Activated naive CD8-positive, alpha-beta T cell treated with anti-CD3 and anti-CD28 coated beads, Interleukin-2, amount 10 ng/mL, durations not matched to agents 7 days and 5 days (primary cell): ENCODE measurements at places on chromosomes 3 and 15. TPM values are rescaled to one million over a fixed set of nuclear protein-coding genes. Genes with fewer than 3 reads are reported as not detected.

The OR5K2 gene
- not detected for total RNA-seq

The CELSR3 gene
- 16.2 TPM for total RNA-seq

The SLC12A8 gene
- total RNA-seq, result 0.47 TPM

The GOLGA8S gene
- 1.3 TPM for total RNA-seq

The ALG1L2 gene
- 2.7 TPM for total RNA-seq

The NRROS gene
- total RNA-seq, result 17.0 TPM

DNA sequence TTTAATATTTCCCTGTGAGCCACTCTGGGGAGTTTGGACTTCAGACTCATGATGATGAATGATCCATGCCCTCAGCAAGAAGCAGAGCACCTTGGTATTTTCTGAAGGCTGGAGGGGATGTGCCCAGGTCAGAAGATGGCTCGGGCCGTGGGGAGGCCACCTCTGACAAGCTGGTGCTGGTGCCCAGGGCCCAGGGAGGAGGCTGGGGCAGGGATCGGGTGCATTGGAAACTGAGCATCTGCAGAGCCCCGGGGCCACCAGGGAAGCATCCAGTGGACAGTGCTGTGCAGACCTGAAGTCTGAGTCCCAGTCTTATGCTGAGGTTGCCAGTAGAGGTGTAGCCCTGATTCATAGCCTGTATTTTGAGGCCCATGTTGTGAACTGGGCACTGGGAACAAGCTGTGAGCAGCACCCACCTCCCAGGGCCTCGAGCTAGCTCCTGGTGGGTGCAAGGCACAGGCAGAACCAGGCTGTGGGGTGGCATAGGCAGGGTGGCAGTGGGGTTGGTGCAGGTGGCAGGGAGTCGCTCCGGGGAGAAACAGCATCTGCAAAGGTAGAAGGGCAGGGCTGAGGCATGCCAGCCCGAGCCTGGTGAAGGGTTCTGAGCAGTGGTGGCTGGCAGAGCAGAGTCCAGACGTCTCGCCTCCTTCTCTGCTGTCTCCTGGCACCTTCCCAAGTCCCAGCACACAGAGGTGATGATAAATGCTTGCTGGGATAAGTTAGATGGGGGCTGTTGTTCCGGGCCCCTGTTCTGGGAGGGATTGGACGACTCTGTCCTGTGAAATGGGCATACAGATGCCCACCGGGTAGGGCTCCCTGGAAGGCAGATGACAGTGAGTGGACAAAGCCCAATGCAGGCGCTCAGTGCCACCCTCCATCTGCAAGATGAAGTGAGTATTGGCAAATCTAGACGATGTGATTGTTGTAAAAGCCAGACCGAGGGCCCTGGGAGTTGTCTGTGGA, 10.6 kb downstream of the DNAJB8 start:
- DNase-seq, result no peak
- peaks cover 2% of the 10 kb centered on the region for H3K4me1 ChIP-seq
- H3K27me3 ChIP-seq, result peaks cover 25% of the 10 kb centered on the region
- H3K36me3 ChIP-seq, result no peaks in the 10 kb centered on the region

GRCh38 chr3:53921296-53921695, 29.6 kb upstream of the SELENOK start:
- H3K4me1 ChIP-seq, result no peaks in the 10 kb centered on the region
- H3K27ac ChIP-seq, result no peak overlapping the region
- H3K27me3 ChIP-seq, result peaks cover 31% of the 10 kb centered on the region
- H3K36me3 ChIP-seq, result no peaks in the 10 kb centered on the region

DNA sequence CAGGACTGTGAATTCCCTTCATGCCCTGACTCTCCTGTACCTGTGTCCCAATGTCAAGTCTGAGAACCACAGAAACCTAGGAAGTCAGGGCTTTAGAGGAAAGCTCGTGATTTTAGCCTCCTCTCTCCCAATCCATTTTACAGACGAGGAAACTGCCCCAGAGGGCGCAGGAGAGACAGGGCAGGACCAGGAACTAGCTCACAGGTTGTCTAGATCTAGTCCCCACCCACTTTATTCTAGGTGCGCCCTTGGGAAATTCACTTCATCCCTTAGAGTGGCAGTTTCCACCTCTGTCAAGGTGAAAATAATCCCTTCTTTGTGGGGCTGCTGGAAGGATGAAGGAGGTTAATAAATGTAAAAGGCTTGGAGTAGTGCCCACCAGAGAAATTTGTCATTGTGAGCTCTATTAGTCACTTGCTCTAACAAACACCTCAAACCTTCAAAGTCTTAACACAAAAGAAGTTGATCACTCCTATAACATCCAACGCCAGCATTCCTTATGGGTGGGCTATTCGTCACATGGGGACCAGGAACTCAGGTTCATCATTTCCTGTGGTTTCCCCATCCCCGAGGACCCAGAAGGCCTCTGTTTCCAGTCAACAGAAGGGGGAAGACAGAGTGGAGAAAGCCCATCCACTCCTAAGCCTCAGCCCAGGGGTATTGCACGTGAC, 282.3 kb downstream of the XXYLT1 start:
- no peaks in the 10 kb centered on the region for H3K36me3 ChIP-seq
- H3K27ac ChIP-seq, result no peak overlapping the region
- H3K4me3 ChIP-seq, result no peak overlapping the region
- DNase-seq, result no peak
- no peaks in the 10 kb centered on the region for H3K4me1 ChIP-seq

DNA sequence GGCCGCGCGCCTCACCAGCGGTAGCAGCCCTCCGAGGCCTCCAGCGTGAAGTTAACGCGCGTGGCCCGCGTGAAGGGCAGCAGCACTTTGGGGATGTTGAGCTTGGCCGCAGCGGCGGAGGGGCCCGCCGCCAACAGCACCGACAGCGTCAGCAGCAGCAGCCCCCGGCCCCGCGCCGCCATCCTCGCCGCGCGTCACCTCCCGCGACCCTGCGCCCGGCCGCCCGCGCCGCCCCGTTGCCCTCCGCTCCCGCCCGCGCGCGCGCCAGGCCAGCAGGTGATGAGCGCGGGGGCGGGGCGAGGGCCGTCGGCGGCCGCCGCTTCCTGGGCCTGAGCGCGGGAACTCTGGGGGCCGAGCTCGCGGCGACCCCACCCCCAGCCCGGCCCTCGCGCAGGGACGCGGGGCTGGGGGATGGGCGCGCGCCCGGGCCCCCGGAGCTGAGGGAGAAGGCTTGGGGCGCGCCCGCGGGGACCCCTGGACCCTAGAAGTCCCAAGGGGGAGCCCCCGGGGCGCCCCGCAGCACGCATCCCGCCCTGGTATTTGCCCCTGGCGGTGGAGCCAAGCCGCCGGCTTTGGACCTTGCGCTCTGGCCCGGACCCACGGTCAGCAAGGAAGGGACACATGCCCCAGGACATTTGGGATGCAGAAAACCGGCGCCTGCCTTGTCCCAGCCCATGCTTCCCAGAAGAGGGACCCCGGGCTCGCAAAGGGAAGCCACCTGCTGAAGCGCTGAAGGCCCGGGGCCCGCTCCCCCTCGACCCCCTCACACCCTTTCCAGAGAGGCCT, at the start of gene NUP210:
NUP210 (minus strand) TSS at position 278 of the 786 bp plus-strand sequence; CDS start at position 182, 96 bp downstream.
- H3K36me3 ChIP-seq, result peaks cover 11% of the 10 kb centered on the region
- peak; percentile 85 for DNase-seq
- H3K4me1 ChIP-seq, result peaks cover 53% of the 10 kb centered on the region
- no peaks in the 10 kb centered on the region for H3K27me3 ChIP-seq
- H3K4me3 ChIP-seq, result peak within 1 kb of the TSS; percentile 91

DNA sequence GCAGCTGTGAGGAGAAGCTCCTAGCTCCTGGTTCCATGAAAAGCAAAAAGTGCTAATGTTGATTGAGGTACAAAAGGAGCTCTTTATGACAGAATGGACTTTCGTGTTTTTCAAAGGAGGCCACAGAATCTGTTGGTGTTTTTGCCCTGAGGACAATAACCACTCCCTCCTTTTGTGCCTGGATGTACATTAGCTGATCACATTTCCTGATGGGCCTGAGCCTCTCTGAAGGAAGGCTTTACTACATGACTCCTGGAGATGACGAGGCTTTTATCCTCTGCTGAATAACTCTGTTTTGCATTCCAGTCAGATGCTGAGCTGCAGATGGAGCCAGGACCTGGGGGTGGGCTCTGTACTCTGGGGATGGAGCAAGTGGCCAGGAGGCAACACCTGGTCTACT, 301.9 kb downstream of the CACNA2D3 start:
- no peak overlapping the region for H3K4me3 ChIP-seq
- H3K27ac ChIP-seq, result no peak overlapping the region
- peaks cover under 1% of the 10 kb centered on the region for H3K27me3 ChIP-seq
- no peaks in the 10 kb centered on the region for H3K36me3 ChIP-seq
- no peak for DNase-seq

DNA sequence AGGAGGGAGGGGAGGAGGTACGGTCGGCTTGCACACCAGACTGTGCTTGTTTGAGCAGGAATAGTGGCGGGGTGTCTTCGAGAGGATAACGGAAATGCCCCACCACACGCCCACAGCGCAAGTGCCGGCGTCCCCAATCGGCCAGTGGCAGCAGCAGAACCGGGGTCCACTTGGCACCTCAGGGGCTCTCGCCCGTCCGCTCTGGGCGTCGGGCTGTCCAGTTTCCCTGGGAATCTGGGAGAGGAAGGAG, 53.7 kb downstream of the CCDC54 start:
- peak overlapping the region; percentile 82 for H3K4me3 ChIP-seq
- H3K4me1 ChIP-seq, result peaks cover 14% of the 10 kb centered on the region
- no peak for DNase-seq
- H3K27me3 ChIP-seq, result peaks cover 53% of the 10 kb centered on the region
- peaks cover 2% of the 10 kb centered on the region for H3K36me3 ChIP-seq
- H3K27ac ChIP-seq, result peak overlapping the region; percentile 77

GRCh38 chr15:51754267-51754666, 2.9 kb downstream of the TMOD2 start:
- DNase-seq, result no peak
- H3K36me3 ChIP-seq, result peaks cover 12% of the 10 kb centered on the region
- H3K4me3 ChIP-seq, result no peak overlapping the region
- H3K4me1 ChIP-seq, result peaks cover 36% of the 10 kb centered on the region
- H3K27ac ChIP-seq, result no peak overlapping the region
- peaks cover 8% of the 10 kb centered on the region for H3K27me3 ChIP-seq

GRCh38 chr3:69194431-69195165, 72.2 kb upstream of the LMOD3 start:
- DNase-seq, result no peak
- H3K27me3 ChIP-seq, result no peaks in the 10 kb centered on the region
- H3K36me3 ChIP-seq, result peaks cover 47% of the 10 kb centered on the region

GRCh38 chr3:134898181-134898754, 103.2 kb downstream of the EPHB1 start:
- H3K36me3 ChIP-seq, result no peaks in the 10 kb centered on the region
- no peak overlapping the region for H3K4me3 ChIP-seq
- DNase-seq, result no peak

DNA sequence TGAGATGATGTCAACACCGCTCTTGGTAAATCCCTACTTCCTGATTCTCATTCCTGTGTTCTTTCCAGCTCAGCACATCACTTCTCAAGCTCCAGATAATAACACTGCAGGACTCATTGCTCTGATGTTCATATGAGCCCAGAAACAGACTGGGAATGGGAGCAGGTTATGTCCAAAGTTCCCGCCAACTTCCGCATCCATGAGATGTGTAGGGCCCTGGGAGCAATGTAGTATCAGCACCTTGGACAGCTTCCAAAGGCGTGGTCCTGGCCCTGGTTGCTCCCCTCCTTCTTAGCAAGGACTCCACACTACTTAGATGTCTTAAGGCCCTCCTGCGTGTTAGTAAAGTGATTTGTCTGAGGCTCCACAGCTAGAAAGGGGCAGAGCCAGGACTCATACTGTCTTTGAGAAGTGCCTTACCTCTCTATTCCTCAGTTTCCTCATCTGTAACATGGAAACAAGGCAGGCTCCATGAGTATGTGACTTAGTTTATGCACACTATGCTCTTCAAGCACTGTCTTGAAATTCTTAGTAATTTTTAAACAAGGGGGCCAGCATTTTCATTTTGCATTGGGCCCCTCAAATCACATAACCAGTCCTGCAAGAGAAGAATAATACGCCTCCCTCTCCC, 27.9 kb upstream of the SLC6A1 start:
- no peaks in the 10 kb centered on the region for H3K4me1 ChIP-seq
- H3K27me3 ChIP-seq, result peaks cover 8% of the 10 kb centered on the region
- H3K36me3 ChIP-seq, result no peaks in the 10 kb centered on the region
- no peak for DNase-seq
- no peak overlapping the region for H3K27ac ChIP-seq

GRCh38 chr3:100540791-100541334, 48.4 kb downstream of the TMEM45A start:
- H3K4me1 ChIP-seq, result no peaks in the 10 kb centered on the region
- no peak for DNase-seq
- no peak overlapping the region for H3K4me3 ChIP-seq
- peaks cover 23% of the 10 kb centered on the region for H3K27me3 ChIP-seq

DNA sequence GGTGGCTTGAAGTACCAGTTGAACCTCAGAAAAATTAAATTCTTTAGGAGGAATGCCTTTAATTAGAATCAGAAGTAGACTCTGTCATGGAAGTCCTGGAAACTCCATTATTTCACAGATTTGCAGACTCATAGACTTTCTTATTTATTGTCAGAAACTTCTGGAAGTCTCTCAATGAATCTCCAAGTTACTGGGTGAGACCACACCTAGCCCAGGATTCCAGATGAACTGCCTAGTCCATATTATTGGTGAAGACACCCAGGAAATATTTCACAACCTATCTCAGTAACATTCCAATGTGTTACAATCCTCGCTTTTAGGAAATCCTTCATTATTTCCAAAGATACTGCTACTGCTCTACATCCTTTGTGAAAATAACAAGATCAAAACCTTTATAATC, 6.5 kb upstream of the THBS1 start:
- DNase-seq, result no peak
- peaks cover 38% of the 10 kb centered on the region for H3K27me3 ChIP-seq
- no peak overlapping the region for H3K4me3 ChIP-seq
- H3K36me3 ChIP-seq, result no peaks in the 10 kb centered on the region

- H3K27ac ChIP-seq, result no peak overlapping the region
- peaks cover 10% of the 10 kb centered on the region for H3K36me3 ChIP-seq
- H3K4me3 ChIP-seq, result no peak overlapping the region
- no peaks in the 10 kb centered on the region for H3K4me1 ChIP-seq
- no peak for DNase-seq
Measured at GRCh38 chr3:184927796-184928315, 115.9 kb downstream of the VPS8 start.

DNA sequence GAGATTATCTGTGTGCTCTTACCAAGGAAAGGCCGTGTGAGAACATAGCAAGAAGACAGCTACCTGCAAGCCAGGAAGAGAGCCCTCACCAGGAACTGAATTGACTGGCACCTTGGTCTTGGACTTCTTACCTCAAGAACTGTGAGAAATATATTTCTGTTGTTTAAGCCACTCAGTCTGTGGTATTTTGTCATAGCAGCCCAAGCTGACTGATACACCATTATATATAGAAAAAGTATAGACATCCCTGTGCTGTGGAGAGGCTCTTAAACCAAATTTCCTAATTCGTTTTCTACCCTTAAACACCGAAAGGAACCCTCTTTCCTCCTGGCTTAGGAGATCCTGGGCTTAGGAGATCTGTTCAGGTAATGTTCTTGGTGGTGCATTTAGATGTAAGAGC, 44.8 kb downstream of the CGNL1 start:
- DNase-seq, result no peak
- no peak overlapping the region for H3K27ac ChIP-seq
- peaks cover 7% of the 10 kb centered on the region for H3K27me3 ChIP-seq
- H3K36me3 ChIP-seq, result no peaks in the 10 kb centered on the region
- no peak overlapping the region for H3K4me3 ChIP-seq
